ENCODE measurements at places on chromosomes 1 and 21. TPM values are rescaled to one million over a fixed set of nuclear protein-coding genes. Genes with fewer than 3 reads are reported as not detected.

GRCh38 chr1:29324771-29325351, 88.5 kb downstream of the PTPRU start:
- no peak overlapping the region for H3K27ac ChIP-seq
- no peak for DNase-seq
- no peak overlapping the region for H3K4me3 ChIP-seq
- no peaks in the 10 kb centered on the region for H3K36me3 ChIP-seq

GRCh38 chr1:94329986-94330385, 88.2 kb upstream of the ABCD3 start:
- DNase-seq, result no peak
- no peak overlapping the region for H3K4me3 ChIP-seq
- no peaks in the 10 kb centered on the region for H3K36me3 ChIP-seq
- no peaks in the 10 kb centered on the region for H3K27me3 ChIP-seq
- H3K27ac ChIP-seq, result peak overlapping the region; percentile 51

EVA1B gene
- 69.9 TPM for total RNA-seq

- no peak for DNase-seq
- peak overlapping the region; percentile 50 for H3K27ac ChIP-seq
- H3K4me1 ChIP-seq, result peaks cover 42% of the 10 kb centered on the region
- no peak overlapping the region for H3K4me3 ChIP-seq
Observed at GRCh38 chr1:25727635-25728286, 72.2 kb upstream of the SELENON start.

RCSD1 gene
- total RNA-seq, result 92.7 TPM

FAM131C gene
- not detected for total RNA-seq

ENAH gene
- 55.4 TPM for total RNA-seq

RGS7 gene
- total RNA-seq, result 1.1 TPM

GPR25 gene
- not detected for total RNA-seq

DNA sequence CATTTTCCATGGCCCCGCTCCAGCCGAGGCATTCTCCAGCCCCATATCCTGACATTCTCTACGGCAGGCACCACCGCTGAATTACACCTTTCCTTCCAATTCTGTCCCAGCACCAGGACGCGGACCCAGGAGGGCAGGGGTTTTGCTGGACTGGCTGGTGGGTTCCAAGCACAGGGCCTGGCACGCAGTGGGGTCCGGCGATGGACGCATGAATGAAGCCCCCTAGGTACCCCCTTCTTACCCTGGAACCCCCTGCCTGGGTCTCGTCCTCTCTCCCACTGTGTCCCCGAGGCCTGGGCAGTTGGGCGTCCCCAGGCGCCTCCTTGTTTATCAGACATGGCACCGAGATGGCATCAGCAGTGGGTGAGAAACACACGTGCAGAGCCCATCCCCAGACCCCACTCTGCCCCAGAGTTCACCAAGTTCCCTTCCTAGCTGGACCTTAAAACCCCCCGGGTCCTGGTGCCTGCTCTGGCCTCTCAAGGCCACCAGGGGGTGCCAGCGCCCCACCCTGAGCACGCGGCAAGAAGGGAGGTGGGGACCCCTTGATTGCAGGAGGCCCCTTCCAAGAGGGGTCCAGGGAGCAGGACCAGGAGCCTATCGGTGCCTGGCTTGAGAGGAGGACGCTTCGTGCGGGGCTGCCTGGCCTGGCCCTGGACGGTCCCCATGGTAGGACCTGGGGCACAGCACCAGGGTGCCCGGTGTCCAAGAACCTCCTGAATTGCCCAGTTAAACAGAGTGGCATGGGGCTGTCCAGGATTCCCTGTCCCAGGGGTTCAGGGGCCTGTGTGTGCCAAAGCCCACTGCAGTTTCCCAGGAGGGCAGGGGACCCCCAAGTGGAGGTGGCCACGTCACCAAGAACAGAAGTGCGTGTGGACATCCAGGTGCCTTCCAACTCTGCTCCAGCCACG, 46.1 kb downstream of the MEGF6 start:
- H3K27ac ChIP-seq, result no peak overlapping the region
- no peaks in the 10 kb centered on the region for H3K4me1 ChIP-seq
- H3K27me3 ChIP-seq, result no peaks in the 10 kb centered on the region
- no peak overlapping the region for H3K4me3 ChIP-seq
- DNase-seq, result peak; percentile 80

ST6GALNAC5 gene
- total RNA-seq, result 0.28 TPM

DNA sequence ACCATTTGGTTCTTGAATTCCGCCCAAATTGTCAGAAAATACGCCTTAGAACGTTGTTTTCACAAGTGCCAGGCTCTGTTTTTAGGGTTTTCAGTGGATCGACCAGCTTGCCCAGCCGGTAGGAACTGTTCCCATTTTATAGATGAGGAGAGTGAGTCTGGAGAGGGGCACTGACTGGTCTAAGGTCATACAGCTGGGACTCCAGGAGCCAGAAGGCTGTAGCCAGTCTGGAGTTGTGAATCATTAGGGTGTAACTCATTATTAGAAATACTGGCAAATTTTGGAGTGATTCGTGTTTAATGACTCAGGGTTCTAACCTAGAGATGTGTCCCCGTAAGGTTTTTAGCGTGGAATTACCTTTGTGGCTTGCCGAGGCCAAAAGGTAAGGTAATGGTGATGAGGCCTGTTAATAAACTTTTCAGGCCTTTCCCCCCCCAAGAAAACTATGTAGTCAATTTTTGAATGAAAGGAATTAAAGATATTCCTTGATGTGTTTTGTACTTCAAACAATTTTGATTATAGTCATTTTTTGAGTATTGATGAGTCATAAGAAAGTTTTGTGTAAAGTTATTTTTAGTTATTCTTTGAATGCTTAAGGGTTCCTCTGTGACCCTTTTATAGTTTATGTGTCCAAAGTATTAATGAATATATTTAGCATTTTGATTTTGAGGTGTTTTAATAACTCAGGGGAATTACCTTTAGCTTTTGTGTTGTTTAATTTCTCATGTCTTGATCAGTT, 2.1 kb downstream of the DYRK1A start:
- peak overlapping the region; percentile 100 for H3K27ac ChIP-seq
- H3K27me3 ChIP-seq, result no peaks in the 10 kb centered on the region
- peaks cover 73% of the 10 kb centered on the region for H3K4me1 ChIP-seq
- peak overlapping the region; percentile 70 for H3K4me3 ChIP-seq
- H3K36me3 ChIP-seq, result no peaks in the 10 kb centered on the region
- no peak for DNase-seq

DNA sequence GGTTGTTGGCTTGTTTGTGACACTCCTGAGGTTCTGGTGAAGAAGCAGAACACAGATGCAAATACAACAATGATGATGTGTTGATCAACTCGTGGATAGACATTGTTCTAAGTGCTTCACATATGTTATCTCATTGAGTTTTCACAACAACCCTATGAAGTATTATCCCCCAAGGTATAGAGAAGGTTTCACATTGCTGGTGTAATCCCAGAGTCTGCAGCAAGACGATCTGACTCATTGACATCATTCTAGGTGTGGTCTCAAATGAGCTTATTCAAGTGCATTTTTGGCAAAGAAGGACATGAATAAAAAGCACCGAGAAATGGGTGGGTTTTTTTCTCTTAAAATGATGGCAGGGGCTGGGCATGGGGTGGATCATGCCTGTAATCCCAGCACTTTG, 64.1 kb upstream of the SCAF4 start:
- no peaks in the 10 kb centered on the region for H3K27me3 ChIP-seq
- no peak overlapping the region for H3K27ac ChIP-seq
- H3K4me3 ChIP-seq, result no peak overlapping the region

FABP3 gene
- total RNA-seq, result 24.7 TPM

OR2T11 gene
- 0.25 TPM for total RNA-seq

NECTIN4 gene
- not detected for total RNA-seq

DNA sequence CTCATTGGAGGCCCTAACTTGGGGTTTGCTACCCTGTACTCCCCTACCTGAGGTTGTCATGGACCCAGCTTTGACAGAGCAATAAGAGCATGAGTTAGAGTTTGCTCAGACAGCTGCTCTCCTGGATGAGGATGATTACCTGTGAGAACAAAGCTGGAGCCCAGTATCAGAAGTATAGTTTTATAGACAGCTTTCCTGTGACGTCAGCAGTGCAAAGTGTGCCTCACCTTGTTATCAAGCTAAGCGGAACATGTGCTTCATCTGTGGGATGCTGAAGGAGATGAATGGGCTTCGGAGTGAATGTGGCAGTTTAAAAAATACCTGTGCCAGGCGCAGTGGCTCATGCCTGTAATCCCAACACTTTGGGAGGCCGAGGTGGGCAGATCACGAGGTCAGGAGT, 5.4 kb upstream of the WDR47 start:
- no peak overlapping the region for H3K27ac ChIP-seq
- no peaks in the 10 kb centered on the region for H3K27me3 ChIP-seq
- H3K36me3 ChIP-seq, result no peaks in the 10 kb centered on the region

DNA sequence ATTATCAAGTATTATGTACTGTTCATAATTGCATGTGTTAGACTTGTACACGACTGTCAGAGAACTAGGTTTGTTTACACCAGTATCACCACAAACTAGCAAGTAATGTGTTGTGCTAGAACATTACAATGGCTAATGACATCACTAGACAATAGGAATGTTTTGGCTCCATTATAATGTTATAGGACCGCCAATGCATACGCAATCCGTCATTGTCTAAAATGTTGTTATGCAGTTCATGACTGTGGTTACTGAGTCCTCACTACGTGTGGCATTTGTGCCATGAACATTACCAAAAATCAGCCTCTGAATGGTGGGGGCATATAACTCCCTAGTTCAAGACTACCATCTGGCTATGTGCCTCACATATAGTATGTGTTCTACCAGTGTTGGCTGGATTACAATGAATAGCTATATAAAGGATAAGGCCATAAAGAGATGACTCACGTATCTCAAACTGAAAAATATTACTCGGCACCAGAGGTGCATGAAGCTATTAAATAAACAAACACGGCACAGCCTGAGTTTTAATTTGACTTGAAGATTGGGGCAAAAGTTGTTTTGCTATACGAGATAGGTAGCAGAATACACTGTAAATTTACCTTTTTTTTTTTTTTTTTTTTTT, 89.1 kb upstream of the COL24A1 start:
- H3K27ac ChIP-seq, result no peak overlapping the region
- H3K4me1 ChIP-seq, result no peaks in the 10 kb centered on the region
- DNase-seq, result no peak
- H3K36me3 ChIP-seq, result no peaks in the 10 kb centered on the region

- no peaks in the 10 kb centered on the region for H3K27me3 ChIP-seq
- H3K36me3 ChIP-seq, result no peaks in the 10 kb centered on the region
- H3K27ac ChIP-seq, result no peak overlapping the region
- no peak overlapping the region for H3K4me3 ChIP-seq
- H3K4me1 ChIP-seq, result no peaks in the 10 kb centered on the region
Observed at GRCh38 chr1:183226361-183226760, 40.3 kb downstream of the LAMC2 start.

IFI44L gene
- total RNA-seq, result 23.3 TPM

GRCh38 chr1:87292684-87293493, 35.8 kb upstream of the LMO4 start:
- H3K27ac ChIP-seq, result no peak overlapping the region
- H3K4me3 ChIP-seq, result no peak overlapping the region
- no peaks in the 10 kb centered on the region for H3K4me1 ChIP-seq

GRCh38 chr1:192973202-192973601, 86.0 kb downstream of the UCHL5 start:
- no peak overlapping the region for H3K4me3 ChIP-seq
- H3K27me3 ChIP-seq, result no peaks in the 10 kb centered on the region
- DNase-seq, result no peak
- H3K4me1 ChIP-seq, result no peaks in the 10 kb centered on the region
